ENCODE measurements at places on chromosomes 7 and 10.

GRCh38 chr10:53664282-53665019, 891.9 kb upstream of the MBL2 start:
- peak; percentile 1 for DNase-seq

GRCh38 chr7:81846398-81846797, 76.6 kb upstream of the HGF start:
- peak; percentile 90 for DNase-seq

GRCh38 chr10:114426476-114426875, 22.2 kb upstream of the AFAP1L2 start:
- no peak for DNase-seq

DNA sequence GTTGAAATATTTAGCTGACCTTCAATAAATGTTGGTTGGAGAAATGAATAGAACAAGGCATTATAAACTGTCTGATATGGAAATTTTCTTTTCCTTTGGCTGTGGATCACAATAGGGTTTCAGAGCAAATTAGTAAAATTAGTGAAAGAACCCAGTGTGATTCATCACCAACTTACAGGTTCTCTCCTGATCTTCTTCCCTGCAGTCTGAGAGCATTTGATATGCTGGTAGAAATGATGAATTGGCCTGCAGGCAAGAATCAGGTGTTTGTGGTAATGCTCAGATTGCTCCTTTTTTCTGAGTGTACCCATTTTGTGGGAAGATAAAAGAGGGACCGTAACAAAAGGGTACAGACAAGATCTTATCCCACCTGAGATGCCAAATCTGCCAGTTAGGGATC, 51.9 kb downstream of the BTAF1 start:
- no peak for DNase-seq

- no peak for DNase-seq
Measured at GRCh38 chr10:104795411-104795810, 154.3 kb downstream of the SORCS3 start.

DNA sequence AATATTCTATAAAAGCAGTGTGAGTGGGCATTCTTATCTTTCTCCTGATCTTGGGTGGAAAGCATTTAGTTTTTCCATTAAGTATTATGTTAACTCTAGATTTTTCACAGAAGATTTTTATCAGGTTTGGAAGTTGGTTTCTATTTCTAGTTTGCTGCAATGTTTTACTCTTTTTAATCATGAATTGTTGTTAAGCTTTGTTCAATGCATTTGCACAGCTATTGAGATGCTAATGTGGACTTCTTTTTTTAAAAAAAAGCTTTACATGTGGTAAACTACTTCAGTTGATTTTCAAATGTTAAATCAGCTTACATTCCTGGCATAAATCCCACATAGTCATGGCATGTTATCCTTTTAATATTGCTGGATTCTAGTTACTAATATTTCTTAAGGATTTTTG, 363.6 kb upstream of the NRP1 start:
- DNase-seq: no peak

- DNase-seq: no peak
Measured at GRCh38 chr10:8034466-8035005, 20.0 kb upstream of the GATA3 start.

DNA sequence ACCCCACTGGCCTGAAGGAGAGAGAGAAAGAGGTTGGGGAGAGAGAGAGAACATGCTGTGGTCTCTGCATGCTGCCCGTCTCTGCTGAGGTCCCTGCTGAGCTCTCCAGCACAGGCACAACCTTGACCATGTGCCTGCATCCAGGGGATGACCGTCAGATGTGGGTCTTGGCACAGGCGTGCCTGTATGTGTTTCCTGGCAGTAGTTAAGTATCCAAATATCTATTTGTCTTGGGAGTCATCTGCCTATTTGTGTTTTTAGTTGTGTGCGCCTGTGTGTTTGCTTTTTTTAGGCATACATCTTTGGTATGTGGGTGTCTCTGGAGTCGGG, 1.9 kb upstream of the UNC5B start:
- no peak for DNase-seq

GRCh38 chr10:27838361-27838760, 92.7 kb upstream of the MKX start:
- no peak for DNase-seq

DNA sequence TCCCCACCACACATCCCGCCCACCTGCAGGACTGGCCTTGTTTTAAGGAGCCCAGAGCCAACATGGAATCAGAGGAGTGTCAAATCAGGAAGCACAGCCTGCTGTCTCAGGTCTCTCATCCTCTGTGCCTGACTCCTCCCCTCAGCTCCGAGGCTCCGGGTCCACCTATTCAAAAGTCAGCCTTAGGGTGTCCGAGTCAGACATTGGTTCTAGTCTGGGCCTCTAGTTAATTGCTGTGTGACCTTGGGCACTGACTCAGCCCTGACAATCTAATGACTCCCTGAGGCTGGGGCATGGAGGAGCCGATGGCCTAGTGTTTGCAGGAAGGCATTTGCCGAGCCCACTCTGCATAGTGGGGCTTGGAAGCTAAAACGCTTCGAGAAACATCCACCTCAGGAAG, 223.1 kb upstream of the PPP2R2D start:
- DNase-seq: no peak

GRCh38 chr7:43879477-43879876, 10.2 kb upstream of the MRPS24 start:
- no peak for DNase-seq
